HCEC 1CT (cell line): ENCODE measurements at places on chromosomes 2 and 18.
A peak's percentile ranks its signal among the peaks of the same experiment; 100 is the strongest.

- peak; percentile 91 for DNase-seq
These were observed 105.0 kb upstream of the SMAD7 start for GRCh38 chr18:49055754-49056172.

DNA sequence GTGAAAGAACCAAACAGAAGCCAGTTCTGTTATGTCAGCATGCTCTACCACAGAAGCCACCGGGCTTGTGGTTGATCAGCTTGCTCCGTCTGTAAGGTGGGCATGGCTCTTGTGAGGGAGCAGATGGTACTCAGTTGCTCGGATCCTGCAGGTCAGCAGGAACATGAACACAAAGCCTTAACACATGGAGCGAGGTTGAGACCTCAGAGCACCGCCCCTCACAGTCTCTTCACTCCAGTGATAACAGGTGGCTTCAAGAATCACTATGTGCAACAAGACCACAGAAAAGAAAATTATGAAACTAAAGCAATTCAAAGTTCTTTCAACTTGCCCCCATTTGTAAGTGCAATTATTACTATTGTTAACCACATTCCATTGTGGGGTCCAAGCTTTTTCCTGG is 72.1 kb downstream of the OSBPL6 start:
- DNase-seq: no peak

DNA sequence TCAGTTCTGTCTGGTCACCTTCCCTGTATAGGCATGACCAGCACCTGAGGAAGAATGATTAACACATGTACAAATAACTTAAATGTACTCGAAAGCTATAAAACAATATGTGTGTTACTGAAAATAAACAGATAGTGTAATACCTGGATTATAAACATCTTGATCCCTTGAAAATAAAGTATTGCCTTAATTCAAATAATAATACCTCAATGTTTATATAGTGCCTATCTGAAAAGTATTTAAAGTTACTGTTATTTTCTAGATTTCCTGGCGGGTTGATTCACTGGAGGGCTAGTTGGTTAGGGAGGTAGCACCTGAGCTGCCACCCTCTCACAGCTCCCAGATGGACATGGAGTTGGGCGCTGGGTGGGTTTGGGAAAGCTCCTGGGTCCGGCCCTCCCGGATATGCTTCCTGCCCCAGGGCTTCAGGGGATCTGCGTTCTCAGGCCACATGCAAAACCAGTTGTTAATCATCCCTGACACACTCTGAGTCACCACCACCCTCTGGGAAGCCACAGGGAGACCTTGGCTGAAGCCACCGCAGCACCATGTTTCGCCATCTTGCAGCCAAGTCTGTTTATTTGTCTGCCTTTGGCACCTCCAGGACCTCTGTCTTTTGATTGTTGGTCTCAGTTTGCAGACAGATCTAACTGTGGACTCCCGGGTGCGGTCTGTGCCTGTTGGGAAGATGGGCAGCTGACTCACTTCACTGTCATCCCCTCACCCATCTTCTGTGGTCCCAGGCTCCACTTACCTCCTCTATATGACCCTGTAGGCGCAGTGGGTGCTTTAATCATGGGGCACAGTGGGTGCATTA is 35.3 kb downstream of the RAB31 start:
- DNase-seq: peak; percentile 97

DNA sequence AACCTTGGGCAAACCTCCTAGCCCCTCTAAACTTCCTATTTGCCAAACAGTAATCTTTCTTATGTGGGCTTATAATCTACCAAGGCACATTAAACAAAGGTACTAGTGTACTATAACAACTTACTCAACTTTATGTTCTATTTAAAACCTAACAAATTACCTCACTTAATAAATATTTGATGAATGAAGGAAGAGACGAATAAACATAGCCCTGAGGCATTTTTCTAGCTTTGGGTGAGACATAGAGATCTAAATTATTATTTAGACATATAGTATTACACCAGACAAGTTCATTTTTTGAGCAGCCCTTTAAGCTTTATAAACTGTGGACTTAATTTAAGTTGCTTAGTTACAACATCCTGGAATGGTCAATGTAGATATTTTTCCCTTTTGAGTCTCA is 104.6 kb downstream of the UNC80 start:
- DNase-seq: no peak

DNA sequence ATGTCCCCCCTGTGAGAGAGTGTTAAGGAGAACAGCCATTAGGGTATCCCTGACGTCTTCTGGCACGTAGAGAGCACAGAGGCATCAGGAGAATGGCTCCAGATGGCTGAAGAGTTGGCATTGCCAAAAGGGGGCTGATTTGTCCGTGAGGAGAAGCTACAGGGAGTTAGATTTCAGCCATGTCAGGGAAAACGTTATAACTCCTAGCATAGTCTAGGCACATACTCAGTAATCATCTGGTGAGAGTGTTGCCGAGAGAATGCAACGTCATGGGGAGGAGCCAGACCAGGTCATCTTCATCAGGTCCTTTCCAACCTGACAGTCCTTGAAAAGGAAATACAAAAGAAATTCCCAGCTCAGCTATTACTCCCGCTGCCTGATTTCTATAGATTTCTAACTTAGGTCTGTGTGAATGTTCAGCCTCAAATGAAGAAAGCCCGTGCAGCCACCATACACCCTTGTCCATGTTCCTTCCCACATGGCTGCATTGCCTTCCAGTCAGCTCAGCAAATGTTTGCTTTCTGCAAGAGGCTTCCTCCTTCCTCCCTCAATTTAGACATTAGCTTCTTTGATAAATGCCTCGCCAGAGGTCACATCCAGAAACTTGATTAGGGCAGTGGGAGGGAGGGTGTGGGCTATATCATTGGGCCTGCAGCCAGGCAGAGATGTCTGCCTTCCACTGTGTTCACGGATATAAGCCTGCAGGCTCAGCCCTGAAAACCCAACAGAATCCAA is 93.0 kb downstream of the STPG4 start:
- DNase-seq: no peak

DNA sequence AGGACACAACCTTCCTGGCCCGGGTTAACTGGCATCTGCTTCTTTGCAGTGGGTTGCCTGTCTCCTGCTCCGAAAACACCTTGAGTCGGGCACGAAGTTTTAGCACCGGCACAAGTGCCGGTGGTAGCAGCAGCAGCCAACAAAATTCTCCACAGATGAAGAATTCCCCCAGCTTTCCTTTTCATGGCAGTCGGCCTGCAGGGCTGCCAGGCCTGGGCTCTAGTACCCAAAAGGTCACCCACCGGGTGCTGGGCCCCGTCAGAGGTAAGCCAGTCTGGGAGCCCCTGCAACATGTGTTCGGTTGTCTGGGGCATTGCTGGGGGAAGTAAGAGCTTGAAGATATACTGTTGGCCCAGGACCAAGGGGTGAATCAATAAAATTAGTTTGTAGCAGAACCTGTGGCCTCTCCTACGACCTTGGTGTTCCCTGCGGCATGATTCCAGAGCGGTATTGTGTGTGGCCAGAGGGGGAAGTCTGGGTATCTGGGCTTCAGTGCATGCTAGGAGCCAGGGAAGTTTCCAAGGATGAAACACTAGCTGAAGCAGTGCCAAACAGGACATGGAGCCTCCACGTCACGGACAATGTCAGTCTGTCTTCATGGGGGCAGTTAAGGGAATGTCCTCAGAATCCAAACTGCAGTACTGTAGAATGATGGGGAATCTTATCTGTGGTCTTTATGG is 7.8 kb downstream of the AGBL5 start:
- no peak for DNase-seq

DNA sequence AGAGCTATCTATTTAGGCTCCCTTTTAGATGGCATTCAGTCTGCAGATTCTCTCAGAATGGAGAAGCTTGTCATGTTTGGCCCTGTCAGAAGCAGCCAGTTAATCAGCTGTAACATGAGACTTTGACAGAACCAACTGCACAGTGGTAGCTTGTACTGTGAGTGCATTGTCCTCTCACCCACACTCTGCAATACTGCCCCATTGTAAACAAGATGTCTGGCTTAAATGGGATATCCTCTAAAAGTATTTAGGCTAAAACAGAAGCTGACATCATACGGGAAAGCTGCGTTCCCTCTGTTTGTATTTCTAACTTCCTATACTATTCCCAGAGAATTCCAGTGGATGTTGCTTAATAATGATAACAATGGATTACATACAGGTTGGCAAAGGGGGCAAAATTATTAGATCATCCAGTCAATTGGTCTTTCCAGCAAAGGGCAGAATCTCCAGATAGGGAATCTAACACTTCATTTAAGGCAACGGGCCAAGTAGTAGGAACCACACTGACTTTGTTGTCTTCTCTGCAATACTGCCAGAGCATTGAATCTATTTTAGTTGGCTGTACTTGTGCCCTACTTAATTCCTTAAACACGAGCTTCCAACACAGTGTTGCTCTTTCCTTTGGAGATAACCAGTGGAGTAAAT is 15.4 kb upstream of the STAT4 start:
- peak; percentile 64 for DNase-seq

- DNase-seq: peak; percentile 6
These were observed 106.2 kb downstream of the CCDC141 start for GRCh38 chr2:178943745-178944144.

DNA sequence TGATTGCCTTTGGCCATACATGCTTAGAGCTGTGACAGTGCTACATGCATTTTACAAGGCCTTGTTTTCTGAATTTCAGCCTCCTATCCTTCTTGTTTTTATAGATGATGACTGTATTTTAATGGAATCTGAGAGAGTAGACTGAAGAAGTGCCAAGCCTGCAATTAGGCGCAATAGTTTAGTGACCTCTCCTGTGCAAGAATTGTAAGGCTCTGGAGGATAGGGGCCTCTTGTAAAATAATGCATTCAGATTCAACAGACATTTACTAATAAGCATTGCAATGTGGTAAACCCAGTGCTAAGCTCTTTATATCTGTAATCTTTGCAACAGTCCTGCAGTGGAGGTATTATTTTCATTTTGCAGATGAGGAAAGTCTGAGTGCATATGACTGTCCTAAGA is 105.5 kb downstream of the TDRD15 start:
- no peak for DNase-seq

DNA sequence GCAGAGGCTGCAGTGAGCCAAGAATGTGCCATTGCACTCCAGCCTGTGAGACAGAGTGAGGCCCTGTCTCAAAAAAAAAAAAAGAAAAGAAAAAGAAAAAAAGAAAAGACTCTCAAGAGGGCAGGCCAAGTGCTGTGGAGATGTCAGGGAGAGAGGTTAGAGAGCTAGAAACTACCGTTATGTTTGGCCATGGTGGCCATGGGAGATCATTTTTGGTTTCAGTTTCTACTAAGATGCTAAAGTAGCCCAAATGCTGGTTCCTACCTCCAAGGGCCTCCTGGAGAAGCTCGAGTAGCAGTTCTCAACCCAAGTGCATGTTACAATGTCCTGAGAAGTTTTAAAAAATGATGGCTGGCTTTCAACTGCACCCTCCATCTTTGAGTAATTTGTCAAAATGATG is 47.4 kb upstream of the TCF4 start:
- DNase-seq: no peak
